ENCODE measurements at places on chromosomes 16 and 17.

- DNase-seq: no peak
These were observed 6.6 kb downstream of the ENDOV start for GRCh38 chr17:80421381-80422090.

DNA sequence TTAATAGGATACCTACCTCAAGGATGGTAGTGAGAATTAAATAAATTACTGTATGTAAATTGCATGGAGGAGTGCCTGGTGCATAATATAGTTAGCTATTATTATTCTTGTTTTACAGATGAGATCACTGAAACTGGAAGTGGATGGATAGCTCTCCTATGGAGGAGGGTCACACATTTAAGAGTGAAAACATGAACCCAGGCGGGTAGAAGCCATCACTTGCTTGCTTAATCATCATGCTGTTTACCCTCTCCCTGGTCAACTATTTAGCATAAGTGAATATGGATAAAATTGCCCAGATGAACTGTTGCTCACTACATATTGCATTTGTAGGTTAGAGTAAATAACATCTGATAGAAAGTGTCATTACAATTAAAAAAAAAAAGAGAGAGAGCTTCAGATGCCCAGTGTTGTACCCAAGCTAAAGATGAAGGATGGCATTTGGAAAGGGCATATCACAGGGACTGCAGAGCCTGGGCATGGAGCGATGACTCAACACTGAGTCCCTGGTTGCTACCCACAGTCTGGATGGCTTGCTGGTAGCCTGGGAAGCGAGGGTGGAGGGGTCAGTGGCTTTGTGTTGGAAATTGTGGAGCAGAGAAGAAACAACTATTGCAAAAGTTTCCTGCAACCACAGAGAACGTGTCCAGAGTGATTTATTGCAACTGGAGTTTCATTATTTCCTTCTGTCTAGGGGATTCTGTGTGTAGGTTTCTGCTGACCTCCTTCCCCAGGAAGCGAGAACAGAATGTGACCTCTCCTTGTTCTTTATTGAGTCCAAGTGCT lies 414.4 kb downstream of the SHISA9 start:
- DNase-seq: no peak

GRCh38 chr17:12940699-12941098 lies 77.1 kb downstream of the ELAC2 start:
- DNase-seq: no peak

GRCh38 chr17:52744179-52744578 lies 585.7 kb upstream of the CA10 start:
- DNase-seq: no peak

GRCh38 chr16:4709481-4709880 lies 16.1 kb downstream of the NUDT16L1 start:
- DNase-seq: no peak

DNA sequence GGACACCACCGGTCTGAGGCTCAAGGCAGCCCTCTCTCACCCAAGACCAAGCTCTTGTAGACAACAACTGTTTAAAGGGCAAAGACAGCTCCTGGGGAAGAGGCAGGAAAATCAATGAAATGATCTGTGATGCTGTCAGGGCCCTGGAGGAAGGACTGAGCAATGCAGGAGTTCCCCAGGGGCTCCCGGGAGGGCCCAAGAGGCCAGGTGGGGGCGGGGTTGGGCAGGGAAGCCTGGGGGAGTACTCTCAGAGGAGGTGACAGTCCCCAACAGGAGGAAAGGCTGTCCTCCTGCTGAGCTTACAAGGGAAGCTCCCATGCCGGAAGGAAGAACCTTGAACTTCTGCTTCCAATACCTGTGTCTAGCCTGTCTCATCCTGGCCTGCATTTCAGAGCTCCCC lies 8.3 kb upstream of the NOS2 start:
- no peak for DNase-seq

GRCh38 chr17:61904094-61904710 lies 23.6 kb downstream of the INTS2 start:
- DNase-seq: no peak

DNA sequence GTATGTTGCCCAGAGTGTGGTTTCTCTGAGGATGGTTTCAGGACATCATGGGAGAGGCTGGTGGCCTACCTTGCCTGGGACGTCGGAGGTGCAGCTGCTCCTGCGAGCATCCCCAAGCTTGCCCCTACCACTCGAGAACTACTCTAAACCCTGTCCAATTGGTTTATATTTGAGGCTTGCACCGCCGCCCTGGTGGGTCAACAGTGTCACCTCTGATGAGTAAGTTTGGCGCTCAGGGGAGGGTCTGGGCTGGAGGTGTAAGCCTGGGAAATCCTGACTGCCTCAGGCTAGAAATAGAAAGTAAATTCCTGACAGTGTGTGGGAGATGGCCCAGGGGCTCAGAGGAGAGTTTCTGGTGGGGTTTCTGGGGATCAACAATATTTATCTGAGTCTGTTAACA lies 48.2 kb downstream of the CCDC42 start:
- no peak for DNase-seq

DNA sequence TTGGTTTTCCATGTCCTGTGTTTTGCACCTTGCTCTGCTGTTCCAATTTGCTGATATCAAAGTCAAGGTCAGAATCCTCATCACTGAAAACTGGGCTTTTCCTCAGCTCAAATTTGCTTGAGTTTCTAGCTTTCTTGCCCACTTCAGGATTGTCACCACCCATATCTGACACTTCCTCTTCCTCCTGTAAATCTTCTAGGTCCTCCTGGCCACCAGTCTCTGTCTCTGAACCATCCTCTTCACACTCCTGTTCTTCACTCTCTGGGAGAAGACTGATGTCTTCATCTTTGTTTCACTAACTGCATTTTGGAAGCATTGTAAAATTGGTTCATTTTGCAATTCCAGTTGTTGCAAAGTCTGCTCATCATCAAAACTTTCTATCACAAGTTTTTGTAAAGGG lies 63.4 kb upstream of the RBL2 start:
- no peak for DNase-seq

- peak; percentile 33 for DNase-seq
These were observed 29.3 kb downstream of the MARF1 start for GRCh38 chr16:15613676-15614075.

DNA sequence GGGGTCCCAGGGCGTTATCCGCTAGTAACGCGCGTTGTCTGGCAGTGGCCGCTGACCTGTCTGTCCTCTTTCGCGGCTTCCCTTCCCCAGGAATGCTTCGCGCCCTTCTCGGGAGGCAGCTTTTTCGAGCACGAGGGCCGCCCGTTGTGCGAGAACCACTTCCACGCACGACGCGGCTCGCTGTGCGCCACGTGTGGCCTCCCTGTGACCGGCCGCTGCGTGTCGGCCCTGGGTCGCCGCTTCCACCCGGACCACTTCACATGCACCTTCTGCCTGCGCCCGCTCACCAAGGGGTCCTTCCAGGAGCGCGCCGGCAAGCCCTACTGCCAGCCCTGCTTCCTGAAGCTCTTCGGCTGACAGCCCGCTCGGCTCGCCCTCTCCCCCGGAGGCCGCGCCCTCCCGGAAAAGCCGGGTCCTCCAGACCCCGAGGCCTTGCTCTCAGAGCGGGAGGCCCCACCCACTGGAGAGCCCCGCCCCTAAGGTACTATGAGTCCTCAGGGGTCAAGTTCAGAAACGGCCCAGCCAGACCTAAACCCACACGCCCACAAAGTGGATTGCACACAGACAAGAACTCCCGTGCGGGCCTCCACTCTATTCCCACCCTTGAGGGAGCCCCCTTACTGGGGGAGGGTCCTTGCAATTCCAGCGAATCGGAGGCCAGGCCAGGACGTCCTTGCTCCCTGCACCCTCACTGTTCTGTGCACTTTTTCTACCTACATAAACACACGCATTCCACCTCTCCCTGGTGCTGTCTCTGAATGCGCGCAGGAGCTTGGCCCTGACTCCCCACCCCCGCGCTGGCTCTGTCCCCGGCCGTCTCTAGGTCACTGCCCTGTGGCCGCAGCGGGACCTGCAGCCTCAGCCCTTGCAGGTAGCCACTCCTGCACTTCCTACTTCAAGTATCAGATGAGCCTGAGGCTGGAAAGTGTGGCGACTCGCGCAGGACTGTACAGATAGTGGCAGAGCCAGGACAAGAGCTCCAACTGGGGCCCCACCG lies 5.4 kb upstream of the SLC5A2 start:
- DNase-seq: no peak

DNA sequence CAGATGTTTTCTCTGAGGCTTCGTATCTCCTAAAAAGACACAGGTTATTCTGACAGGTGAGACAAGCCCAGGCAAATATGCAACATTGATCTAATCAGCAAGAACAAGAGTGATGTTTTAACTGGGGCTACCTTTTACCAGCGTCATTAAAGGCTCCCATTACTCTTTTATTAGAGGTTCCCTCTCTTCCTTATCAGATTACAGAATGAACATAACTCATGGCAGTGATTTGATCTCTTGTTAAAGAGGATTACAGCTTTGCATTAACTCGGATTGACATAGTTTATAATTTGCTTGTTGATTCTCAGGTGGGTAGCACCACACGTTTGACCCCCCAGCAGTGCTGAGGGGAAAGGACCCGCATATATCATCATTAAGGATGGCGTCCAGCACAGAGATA lies 90.5 kb downstream of the AATF start:
- DNase-seq: no peak

GRCh38 chr17:44919885-44920564 lies 4.7 kb upstream of the GFAP start:
- peak; percentile 63 for DNase-seq

DNA sequence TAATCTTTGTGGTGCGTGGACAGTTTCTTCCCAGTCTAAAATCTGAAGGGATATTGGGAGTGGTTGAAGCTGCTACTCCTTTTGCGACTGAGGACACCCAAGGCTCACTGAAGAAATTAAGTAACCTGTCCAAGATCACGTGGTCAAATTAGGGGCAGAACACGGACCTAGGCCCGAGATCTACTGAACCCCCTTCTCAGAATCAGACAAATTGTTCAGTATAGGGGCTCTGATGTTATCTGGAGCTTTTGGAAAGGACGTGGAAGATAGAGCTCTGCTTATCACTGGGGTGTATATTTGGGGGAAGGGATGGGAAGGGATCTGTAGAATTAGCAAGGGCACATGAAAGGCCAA lies 857 bp downstream of the TANGO6 start:
- no peak for DNase-seq

- DNase-seq: no peak
These were observed 9.0 kb downstream of the VMP1 start for GRCh38 chr17:59716427-59716826.

DNA sequence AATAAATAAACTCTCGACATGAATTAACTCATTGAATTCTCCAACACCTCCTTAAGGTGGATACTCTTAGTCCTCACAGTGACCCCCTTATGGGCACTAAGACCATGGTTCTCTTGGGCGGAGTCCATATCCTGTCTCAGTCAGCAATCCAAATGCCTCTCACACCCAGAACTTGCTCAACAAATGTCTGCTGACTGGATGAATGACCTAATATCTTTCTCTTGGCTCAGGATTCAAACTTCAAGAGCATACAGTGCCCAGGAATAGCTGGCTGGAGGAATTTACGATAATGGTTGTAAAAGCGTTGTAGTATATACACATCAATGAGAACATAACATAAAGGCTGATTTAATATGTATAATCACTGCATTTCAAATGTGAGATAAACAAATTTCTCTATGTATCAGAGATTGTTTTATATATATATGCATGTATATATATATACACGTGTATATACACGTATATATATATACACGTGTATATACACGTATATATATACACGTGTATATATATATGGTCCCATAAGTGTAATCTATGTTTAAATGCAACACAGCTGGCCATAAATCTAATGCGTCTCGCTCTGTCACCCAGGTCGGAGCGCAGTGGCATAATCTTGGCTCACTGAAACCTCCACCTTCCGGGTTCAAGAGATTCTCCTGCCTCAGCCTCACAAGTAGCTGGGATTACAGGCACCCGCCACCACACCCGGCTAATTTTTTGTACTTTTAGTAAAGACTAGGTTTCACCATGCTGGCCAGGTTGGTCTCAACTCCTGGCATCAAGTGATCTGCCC lies 6.5 kb upstream of the UBB start:
- no peak for DNase-seq

DNA sequence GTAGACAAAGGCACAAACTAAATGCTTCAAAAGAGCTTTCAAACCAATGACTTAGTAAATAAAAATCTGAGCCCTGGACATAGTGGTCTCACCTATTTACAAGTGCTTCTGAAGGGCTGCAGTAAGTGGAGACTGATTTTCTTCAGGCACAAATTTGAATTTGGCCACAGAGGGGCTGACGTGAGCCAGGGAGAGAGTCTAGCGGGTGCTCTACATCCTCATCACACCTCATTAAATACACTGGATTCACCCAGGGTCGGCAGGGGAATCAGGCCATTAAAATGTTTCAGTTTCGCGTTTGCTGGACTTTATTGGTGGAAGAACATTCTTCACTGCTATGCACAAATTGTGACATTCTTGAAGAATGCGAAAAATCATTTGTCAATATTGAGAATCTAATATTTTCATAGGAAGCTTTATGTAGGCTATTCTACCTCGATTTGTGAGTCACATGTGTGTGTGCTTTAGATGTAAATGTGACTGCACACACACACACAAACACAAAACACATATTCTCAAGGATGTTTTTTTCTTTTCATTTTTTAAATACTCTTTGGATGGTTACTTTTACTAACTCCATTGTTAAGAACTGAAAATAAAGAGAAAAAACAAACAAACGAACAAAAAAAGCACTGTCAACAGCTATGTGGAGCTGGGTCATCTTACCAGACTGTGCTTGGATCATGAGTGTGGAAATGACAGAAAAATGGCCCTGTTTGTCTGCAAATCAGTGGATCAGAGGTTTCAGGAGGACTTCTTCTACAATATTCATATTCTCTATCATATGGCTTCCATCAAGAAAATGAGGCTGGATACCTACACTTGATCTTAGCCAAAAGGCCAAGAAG lies 58.9 kb downstream of the CDH11 start:
- DNase-seq: no peak

GRCh38 chr17:77667478-77667877 lies 291.0 kb upstream of the TNRC6C start:
- DNase-seq: no peak

DNA sequence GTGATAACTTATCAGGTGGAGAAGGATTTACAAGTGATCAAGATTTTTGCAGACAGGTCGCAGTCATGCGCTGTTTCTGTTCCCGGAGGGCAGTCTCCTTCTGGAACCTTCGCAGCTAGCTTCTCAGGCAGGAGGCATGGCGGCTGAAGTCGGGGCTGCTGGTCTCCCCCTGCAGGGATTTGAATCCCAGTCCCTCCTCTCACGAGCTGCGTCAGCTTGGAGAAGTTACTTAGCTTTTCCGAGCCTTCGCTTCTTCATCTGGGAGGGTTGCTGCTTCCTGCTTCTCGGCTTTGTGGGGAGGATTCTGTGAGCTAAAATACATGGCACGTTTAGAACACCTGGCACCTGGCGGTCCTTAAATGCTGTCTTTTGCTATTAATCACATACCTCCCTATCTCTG lies 287.8 kb upstream of the FOXF1 start:
- no peak for DNase-seq

All from NT2/D1 (cell line).